ENCODE measurements at places on chromosomes 13 and 19.

DNA sequence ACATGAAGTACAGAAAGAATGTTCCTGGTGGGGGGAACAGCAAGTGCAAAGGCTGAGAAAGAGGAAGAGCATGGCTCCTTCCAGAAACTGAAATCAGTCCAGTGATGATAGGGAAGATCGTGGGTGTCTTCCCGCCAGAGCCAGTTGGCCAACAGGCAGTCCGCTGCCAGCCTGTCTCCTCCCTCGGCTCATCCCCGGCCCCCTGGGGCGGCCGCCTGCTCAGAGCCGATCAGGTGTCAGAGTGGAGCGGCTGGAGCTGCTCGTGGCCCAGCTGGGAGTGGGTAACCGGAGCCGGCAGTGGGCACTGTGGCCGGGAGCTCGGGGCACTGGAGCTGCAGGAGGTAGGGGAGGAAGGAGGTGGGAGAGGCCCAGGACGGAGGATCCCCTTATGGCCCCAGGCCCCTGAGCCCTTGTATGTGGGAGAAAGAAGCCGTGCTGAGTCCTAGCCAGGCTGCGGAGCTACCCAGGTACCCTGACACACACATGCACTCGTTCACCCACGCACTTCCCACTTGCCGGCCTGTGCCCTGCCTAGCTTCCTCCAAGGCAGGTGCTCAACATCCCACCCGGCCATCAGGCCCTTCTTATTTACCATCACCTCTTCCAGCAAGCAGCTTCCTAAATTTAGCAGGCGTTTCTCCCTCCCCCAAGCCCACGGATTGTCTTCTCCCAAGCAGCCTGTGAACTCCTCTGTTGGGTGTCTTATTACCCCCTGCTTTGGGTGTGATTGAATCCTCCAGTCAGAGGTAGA is 1.7 kb downstream of the ANKRD24 start:
- DNase-seq = no peak

- no peak for DNase-seq
Observed at GRCh38 chr19:29836409-29836825, 24.6 kb downstream of the CCNE1 start.

GRCh38 chr13:97429681-97430081 is 4.3 kb upstream of the RAP2A start:
- no peak for DNase-seq

GRCh38 chr13:47409778-47410177 is 512.9 kb upstream of the HTR2A start:
- DNase-seq = no peak
